ENCODE measurements at places on chromosomes 3 and 15.

GRCh38 chr3:135161425-135161824 lies 366.4 kb downstream of the EPHB1 start:
- DNase-seq = no peak

GRCh38 chr3:111613294-111613693 lies 18.1 kb upstream of the ZBED2 start:
- DNase-seq = peak; percentile 60

DNA sequence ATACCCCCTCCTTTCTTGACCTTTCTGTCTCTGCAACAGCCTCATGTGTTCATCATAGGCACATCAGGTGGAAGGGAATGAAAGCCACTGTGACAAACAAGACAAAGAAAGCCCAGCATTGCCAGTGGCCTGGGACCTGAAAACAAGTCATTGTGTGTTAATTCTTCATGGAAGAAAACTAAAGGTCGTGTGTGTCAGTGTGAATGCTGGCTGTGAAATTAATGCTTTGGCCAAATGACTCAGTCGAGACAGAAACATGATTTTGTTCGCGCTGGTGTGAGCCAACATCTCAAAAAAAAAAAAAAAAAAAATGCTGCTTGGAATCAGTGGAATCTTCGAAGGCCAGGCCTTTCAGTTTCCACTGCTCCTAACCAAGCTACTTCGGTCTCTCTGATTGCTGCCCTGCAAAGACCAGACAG lies 386.5 kb upstream of the PROK2 start:
- no peak for DNase-seq

- DNase-seq = no peak
Measured at GRCh38 chr15:26109203-26109602, 246.1 kb upstream of the ATP10A start.
